Left lung (tissue), 14 donors: ENCODE measurements at places on chromosomes 3 and 15.

DNA sequence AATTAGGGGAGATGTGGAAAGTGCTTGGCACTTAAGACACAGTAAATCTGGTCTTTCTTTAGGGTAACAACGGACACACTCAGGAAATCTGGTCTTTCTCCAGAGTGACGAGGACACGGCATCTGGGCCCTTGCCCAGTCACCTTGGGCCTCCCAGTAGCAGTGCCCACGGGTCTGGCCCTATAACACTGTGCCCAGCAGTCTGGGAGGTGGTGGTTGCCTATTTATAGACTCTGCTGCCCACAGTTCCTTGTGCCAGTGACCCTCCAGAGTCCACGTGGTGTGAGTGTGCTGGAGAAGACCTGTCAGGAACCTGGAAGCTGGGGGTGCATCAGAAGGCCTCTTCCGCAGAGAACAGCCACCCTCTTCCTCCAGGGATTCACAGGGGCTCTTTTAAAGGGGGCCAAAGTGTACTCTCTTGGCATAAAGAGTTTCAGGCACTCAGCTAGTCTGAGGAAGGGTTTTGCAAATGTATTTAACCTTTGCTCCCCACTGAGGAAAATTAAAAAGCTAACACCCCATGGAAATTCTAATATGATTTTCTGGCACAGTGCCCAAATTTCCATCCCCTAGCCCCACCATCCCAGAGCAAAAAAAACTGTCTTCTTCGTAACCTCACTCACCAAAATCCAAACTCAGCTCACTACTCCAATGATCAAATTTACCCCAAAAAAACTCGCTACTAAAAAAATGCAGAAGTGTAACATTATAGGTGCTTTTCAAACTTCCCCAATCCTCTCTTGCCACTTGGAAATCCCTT is 15.4 kb downstream of the WNT5A start:
- DNase-seq = no peak

- no peak for DNase-seq
Observed at GRCh38 chr15:61762676-61763075, 297.6 kb downstream of the VPS13C start.

DNA sequence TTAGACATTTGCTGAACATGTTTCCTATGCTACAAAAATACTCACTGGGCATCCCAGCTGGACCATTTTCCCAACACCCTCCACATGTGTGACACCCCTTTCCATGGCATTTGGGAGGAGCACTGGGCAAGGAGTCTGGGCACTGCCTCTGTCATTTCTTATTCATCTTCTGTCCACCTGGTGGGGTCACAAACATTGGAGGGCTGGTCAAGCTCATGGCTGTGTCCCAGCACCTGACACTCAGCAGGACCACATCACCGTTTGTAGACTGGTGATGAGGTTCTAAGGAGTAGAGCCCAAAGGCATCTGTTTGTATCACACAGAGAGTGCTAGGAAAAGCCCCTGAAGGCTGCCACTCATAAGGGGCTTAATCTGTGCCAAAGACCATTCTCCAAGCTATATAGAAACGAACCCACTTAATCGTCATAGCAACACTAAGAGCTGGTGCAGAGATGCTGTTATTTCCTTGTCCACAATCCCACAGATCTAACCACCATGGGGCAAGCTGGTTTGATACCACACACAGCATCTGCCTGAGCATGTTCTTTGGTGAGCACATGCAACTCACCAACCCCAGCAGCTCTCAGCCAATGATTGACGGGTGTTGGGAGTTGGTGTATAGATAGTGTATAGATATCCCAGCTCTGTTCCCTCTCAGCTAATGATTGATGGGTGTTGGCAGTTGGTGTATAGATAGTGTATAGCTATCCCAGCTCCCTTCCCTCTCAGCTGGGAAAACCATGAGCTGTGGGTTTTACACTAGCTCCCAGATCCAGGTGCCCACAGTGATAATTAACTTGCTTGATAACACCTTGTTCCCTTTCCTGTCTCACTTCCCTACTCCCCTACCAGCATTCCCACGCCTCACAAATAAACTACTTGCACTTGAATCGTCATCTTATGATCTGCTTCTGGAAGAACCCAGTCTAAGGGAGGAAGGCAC is 42.7 kb upstream of the ATP2B2 start:
- no peak for DNase-seq

DNA sequence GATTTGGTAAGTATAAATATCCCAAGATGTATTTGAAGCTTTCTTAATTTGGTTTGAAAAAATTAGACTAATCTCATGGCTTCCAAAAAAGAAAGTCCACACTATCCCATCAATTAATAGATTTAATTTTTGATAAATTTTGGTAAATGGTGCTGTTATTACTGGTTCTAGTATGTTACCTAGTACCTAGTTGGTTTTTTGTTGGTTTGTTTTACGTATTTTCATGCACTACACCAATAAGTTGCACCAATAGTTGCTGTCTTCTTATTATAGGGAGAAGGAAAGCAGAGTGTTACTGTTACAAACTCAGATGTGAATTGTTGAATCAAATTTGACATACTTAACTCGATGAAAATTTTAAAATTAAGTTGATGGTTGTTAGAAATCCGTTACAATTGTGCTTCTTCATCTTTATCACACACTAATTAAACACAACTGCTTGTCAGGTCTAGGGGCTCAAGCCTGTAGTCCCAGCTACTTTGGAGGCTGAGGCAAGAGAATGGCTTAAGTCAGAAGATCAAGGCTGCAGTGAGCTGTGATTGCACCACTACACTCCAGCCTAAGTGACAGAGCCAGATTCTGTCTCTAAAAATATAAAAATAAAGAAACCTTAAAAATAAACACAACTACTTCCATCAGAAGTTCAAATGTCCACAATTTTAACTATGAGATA is 23.1 kb upstream of the MBNL1 start:
- no peak for DNase-seq

GRCh38 chr15:85168642-85169173 is 187.1 kb downstream of the PDE8A start:
- peak; percentile 14 for DNase-seq

GRCh38 chr15:80106051-80106450 is 46.6 kb downstream of the ZFAND6 start:
- no peak for DNase-seq
